HFFc6 (cell line): ENCODE measurements at places on chromosomes 11 and 22. TPM values are rescaled to one million over a fixed set of nuclear protein-coding genes. Genes with fewer than 3 reads are reported as not detected.

- peak; percentile 74 for DNase-seq
Measured at GRCh38 chr11:4134806-4135205, 40.2 kb downstream of the RRM1 start.

GRCh38 chr11:121696177-121696871 lies 243.6 kb upstream of the SORL1-AS1 start:
- DNase-seq, result no peak

DNA sequence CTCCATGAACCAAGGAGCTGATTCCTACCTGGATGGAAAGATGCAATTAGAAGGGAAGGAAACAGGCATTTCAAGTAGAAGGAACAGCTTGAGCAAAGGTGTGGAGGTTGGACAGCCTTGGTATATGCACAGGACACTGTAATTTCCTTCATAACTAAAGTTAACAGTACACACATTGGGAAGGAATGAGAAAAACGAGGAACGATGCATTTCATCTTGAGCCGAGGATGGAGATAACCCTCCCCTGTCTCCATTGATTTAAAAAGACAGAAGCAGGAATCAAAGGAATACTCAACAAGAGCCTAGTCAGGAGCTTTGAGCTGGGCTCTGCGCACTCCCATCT lies 2.3 kb upstream of the PRG2 start:
- DNase-seq, result no peak

GRCh38 chr11:61416941-61417340 lies 12.8 kb downstream of the CPSF7 start:
- DNase-seq, result no peak

- DNase-seq, result peak; percentile 93
Measured at GRCh38 chr11:33692013-33692504, 8.6 kb downstream of the C11orf91 start.

GRCh38 chr11:5620651-5621521 lies 3.9 kb upstream of the TRIM34 start:
- DNase-seq, result peak; percentile 96

DNA sequence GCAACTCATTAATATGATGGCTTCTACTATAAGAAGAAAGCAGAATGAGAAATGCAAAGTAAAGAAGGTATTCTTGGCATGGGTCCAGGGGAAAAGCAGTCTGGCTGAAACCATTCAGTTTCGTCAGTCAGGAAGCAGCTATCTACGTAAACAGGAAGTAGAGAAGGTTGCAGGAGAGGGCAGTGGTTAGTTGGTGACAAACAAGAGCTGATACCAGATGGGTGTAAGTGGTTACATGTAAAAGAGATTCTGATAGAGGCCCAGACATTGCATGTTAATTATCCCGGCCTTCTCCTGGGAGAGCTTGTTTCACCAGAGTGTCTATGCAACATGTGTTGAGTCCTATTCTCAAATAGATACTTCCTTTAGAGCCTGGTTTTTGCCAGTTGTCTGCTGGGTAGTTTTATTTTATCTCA lies 58.4 kb upstream of the PSMA1 start:
- no peak for DNase-seq

GRCh38 chr22:27987557-27987956 lies 68.5 kb upstream of the PITPNB start:
- peak; percentile 18 for DNase-seq

DNA sequence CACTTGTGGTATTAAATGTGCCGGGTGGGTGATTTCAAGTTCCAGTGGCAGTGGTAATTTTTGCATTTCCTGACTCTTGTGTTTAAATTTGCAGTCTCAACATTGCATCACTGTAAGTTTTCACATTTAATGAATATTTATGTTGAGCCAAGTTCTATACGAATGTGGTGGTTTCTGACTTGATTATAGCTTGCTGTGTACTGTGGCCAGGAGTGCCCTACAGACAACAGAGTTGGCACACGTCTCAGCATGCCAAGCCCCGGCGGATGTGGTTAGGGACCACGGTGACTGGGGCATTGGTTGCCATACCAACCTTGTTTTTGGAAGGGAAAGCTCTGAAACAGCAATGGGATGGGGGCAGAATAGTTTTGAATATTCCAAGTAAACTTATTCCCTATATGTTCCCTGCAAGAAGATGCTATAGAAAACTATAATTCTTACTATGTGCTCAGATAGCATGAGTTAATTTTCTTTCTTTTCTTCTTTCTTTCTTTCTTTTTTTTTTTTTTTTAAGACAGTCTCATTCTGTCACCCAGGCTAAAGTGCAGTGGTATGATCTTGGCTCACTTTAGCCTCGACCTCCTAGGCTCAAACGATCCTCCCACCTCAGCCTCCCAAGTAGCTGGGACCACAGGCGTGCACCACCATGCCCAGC lies 16.0 kb downstream of the ZNRF3 start:
- DNase-seq, result no peak

GRCh38 chr22:38753948-38754750 lies 1.6 kb downstream of the SUN2 start:
- peak; percentile 18 for DNase-seq

DNA sequence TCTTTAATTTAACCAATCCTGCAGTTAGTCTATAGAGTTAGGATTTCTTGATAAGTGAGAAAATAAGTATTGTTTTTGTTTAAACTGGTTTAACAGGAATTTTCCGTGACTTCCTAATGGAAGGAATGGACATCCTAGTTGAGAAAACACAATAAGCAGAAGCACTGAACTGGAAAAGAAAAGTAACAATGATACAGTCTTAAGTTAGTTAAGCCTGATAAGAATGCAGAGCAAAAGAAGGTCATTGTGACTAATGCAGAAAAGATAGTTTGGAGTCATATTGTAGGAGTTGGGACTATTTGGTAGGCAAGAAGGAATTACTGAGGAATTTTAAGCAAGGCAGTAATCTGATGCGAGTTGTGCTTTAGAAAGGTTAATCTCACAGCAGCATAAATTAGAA lies 11.7 kb downstream of the RNF141 start:
- DNase-seq, result peak; percentile 37

DNA sequence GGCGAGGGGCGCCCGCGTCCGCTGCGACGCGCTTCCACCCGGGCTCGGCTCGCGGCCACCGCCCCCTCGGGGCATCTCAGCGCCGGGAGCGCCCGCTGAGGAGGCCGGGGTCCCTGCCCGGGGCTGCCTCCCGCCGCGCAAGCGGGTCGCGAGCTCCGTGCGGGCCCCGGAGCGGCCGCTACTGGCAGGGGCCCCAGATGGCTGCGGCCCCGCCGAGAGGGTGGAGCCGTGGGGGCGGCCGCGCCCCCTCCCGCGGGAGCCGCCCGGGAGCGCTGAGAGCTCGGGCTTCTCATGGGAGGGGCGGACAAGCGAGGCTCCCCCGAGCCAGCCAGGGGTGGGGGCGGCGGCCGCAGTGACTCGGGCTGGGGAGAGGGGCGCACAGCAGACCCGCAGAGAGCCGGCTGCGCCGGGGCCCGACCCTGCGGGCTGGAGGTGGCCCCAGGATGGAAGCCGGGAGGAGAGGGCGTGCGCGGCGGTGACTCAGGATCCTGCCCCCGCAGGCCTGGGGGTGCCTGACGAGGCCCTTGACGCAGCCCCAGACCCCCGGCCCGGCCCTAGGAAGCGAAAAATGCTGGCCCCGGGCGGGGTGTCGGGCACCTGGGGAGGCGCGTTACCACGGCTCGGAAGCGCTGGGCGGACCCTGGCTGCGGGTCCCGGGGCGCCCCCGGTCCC lies 603 bp upstream of the ZFTA start:
- DNase-seq, result no peak

DNA sequence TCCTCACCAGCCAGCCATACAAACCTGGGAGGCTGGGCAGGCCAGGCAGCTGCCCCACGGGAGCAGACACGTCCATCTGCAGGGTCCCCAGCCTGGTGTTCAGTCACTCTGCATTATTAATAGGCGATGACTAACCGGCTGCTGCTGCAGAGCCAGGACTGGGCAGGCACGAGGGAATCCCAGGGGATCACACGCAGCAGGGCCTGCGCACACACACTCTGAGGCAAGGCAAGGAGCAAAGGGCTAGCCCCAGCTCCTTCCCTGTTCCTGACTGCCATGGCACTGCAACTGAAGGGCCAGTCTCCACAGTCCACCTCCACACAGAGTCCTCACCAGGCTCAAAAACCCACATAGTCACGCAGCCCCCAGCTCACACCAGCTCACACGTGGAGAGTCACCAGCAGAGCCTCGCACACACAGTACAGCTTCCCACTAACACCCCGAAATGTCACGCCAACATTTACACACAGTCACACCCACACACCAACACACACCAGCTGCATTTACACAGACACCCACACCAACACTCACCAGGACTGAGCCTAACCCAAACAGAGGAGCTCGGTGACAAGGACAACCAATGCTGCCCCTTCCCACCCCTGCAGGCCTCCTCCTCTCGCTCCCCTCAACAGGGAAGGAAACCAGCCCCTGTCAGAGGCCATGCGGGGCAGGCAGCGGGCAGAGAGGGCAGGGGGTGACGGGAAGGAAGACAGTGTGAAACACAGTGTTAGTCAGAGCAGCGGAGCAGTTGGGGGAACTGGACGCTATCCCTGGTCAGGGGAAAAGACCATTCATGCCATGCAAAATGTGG lies 47.3 kb downstream of the NRXN2 start:
- peak; percentile 80 for DNase-seq

GRCh38 chr11:48109046-48109666 lies 107.5 kb upstream of the OR4B1 start:
- peak; percentile 66 for DNase-seq

DNA sequence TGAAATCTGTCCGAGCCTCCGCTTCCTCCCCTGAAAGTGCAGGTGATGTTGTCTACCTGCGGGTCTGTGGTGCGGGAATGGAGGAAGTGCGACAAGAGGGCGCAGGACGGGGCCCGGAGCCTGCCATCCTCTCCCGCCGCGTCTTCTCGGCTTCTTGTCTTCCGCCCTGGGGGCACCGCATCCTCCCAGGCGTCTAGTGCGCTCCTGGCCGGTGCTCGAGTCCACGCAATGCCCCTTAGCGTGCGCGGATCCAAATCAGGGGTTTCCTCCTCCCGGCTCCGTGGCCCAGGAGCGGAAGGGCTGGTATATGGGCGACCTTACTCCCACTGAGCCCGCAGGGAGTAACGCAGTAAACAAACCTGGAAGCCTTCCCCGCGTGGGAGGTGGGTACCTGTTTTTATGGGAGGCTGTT lies 405 bp downstream of the SFI1 start:
- no peak for DNase-seq

- peak; percentile 28 for DNase-seq
Measured at GRCh38 chr11:32385998-32386397, 49.3 kb downstream of the WT1 start.

- no peak for DNase-seq
Measured at GRCh38 chr22:19359554-19360299, 68.2 kb upstream of the CLTCL1 start.

- no peak for DNase-seq
Measured at GRCh38 chr11:8232414-8232813, 31.3 kb downstream of the LMO1 start.

DNA sequence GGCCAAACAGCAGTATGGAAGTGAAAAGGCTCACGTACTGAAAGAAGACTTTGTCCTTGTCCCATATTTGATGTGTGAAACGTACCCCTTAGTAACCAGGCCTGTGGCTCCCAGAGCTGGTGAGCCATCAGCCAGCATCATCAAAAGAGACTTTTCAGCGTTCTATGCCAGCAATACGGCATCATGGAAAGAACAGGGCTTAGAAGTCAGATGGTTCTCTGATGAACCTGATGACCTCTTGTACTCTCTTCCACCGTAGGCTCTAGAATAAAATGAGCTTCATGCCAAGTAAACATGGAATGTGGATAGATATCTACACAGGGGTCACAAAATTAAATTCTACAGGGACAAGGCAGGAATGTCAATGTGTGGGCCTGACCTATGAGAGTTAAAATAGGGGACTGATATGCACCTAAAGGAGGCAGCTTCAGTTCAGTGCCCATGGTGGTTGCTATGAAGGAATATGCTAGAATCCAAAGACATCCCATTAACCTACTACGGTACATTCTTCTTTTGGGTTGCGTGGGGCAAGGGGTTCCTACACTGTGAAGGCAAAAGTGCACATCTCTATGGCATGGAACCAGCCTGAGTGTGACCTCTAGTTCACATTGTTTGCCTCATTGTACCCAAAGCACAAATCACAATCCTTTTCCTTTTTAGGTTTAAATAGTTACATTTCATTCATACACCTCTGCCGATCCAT lies 130.6 kb downstream of the ETS1 start:
- DNase-seq, result no peak

GRCh38 chr11:13118650-13119049 lies 109.5 kb downstream of the RASSF10 start:
- DNase-seq, result no peak

DNA sequence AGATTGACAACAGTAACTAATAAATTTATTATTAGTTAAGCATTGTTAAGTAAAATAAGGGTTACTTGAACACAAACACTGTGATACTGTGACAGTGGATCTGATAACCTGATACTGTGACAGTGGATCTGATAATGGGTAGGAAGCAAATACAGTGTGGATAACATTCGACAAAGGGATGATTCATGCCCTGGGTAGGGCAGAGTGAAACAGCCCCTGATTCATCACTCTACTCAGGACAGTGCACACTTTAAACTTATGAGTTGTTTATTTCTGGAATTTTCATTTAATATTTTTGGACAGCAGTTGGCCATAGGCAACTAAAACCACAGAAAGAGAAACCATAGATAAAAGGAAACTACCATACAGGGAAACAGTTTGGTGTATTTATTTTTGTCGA lies 60.8 kb upstream of the CTSC start:
- DNase-seq, result peak; percentile 60

DNA sequence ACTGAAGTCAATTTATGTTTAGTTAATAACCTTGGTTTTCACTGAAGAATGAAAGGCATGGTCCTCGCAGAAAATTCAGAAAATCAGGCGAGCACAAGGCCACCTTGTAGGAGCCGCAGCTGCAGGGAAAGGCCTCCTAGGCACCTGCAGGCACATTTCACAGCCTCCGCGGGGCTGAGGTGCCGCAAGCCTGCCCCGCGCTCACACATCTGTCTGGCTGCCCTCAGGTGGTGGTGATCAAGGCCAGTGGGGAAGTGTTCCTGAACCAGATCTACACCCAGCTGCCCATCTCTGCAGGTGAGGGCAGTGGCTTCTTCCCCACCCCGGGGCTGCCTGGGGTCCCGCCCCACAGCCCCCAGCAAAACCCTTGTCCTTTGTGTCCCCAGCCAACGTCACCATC lies 10.5 kb downstream of the MUC5AC start:
- DNase-seq, result no peak

- DNase-seq, result no peak
Measured at GRCh38 chr11:116285026-116285425, 487.8 kb downstream of the BUD13 start.

DNA sequence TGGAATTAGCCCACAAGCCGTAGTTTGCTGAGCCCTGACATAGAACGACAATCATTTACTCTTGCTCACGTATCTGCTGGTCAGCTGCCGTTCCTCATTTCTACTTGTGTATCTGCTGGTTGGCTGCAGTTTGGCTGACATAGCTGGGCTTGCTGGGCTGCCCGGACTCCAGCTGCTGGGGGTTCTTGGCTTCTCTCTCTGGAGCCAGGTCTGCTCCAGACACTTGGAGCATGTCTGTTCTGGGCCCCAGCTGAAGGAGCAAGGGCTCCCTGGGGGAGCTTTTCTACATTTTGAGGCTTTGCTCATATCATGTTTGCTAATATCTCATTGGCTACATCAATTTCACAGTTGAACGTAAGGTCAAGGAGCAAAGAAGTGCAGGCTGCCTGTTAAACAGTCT lies 47.3 kb downstream of the PRDM11 start:
- no peak for DNase-seq

Gene FOLH1
- total RNA-seq, result not detected in 3 replicates

Gene SLC6A5
- not detected in 3 replicates for total RNA-seq

Gene GPR83
- 0.08 TPM in 1 of 3 replicates, not detected in the others for total RNA-seq

Gene SBF1
- 72.2 to 80.1 TPM (median 75.9 TPM) in 3 replicates for total RNA-seq

Gene EIF4ENIF1
- 24.6 and 26.6 TPM in 2 replicates for total RNA-seq

Gene PRODH
- not detected in 3 replicates for total RNA-seq

Gene TSGA10IP
- not detected in 3 replicates for total RNA-seq

Gene SCN3B
- total RNA-seq, result not detected in 3 replicates

Gene IGSF9B
- total RNA-seq, result not detected in 3 replicates

Gene POTEH
- not detected in 3 replicates for total RNA-seq
